Activated CD4-positive, alpha-beta memory T cell treated with anti-CD3 and anti-CD28 coated beads for 36 hours (primary cell): ENCODE measurements at places on chromosomes 6 and 20.

GRCh38 chr6:106103728-106104109, 17.6 kb downstream of the PRDM1 start:
- peak; percentile 71 for DNase-seq

GRCh38 chr20:38453941-38454340, 18.7 kb upstream of the RALGAPB start:
- DNase-seq, result no peak

- DNase-seq, result no peak
These were observed 28.5 kb downstream of the OSBPL2 start for GRCh38 chr20:62266851-62267250.

- DNase-seq, result no peak
These were observed 160.0 kb downstream of the PDE7B start for GRCh38 chr6:136011475-136011874.

DNA sequence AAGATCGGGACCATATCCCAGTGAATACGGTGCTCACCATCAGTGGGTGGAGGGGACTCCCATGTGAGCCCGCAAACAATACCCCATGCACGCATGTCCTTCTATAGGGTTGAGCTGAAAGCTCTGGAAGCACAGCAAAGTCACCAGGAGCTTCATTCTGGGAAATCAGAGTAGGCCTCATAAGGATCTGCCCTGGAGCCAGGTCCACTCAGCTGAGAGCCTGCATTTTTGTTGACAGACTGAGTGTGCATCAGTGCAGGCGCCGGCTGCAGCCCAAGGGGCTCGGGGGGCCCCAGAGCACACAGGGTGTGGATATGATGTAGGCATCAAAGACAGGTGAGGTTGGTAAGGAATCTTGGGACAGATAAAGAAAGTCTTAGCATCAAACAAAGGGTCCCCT, 79.8 kb upstream of the CD93 start:
- no peak for DNase-seq

DNA sequence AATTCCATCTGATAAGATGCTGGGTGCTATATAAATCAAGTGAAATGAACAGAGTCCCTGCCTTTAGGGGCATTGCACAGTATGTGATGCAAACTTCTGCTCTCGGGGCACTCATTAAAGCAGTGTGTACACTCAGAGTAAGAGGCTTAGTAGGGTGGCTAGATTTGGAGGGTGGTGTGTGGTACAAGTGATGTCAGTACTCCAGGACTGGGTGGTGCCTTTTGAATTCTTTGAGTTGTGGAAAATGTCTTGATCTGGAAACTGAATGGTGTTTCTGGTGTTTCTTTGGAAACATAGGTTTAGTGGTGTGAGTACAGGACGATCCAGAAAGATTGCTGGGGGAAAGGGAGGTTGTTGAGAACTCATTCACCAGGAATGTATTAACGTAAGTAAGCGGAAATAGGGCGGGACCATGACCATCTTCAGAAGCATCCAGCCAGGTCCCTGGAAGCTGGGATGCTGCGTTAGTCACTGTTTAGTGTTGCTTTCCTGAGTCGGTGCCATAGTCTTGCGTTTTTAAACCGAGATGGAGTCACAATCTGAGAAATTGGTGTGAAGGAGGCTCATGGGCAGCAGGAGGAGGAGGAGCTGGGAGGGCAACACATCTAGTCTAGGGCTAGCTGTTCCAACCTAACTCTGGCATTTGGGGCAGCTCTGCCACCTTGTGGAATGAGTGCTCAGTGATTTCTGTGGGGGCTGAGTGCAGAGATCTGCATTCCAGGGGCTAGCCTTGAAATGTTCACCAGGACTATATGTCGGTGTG, 70.3 kb downstream of the SCAND1 start:
- peak; percentile 75 for DNase-seq

DNA sequence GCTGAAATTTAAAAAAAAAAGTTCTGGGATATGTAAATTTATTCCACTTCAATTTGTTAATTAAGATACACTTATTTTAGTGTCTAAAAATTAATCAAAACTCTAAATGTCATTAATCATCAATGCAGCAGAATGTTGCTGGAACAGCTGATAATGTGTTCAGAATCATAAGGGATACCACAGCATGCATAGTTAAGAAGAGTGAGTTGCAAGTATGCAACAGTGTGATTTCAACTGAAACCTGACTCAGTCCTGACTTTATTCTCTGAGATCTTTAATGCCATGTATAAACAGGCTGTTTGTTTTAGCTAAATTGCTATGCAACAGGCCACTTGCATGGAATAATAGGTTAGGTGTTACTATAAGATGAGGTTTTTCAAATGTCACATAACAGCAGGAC, 1.4 kb downstream of the GRIK2 start:
- no peak for DNase-seq

DNA sequence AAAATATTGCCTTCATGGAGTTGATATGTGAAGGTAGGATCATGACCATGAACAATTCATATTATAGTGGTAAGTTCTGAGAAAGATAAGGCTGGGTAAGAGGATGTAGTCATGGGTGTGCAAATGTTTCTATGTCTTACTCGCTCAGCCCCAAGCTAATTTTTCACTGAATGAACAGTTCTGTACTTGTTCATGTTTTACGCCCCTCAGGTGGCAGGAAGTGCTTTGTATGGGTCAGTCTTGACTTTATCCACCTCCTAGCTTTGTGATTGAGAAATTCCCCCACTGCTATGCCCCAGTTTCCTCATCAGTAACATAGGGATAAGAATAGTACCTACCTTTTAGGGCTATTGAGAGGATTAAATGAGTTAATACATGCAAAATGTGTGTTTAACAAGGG, 148.2 kb upstream of the KCNG1 start:
- DNase-seq, result no peak

- no peak for DNase-seq
These were observed 30.9 kb downstream of the HEBP2 start for GRCh38 chr6:138434925-138435324.

DNA sequence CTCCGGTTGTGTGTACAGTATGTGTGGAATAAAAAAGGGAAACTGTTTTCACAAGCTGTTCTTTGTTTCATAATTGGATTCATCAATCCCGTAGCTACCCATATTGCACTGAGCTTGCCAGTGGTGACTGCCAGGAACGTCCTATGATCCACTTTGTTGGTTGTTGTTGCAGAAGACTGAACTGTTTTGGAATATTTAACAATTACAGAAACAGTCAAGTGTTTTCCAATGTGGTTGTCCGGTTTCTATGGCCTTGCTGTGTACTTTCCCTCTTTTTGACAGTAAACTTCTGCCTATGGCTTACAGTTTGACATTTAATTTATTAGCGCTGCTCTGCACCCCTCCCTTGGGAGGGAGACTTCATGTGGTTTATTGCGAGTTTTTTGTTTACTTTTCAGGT, 141.2 kb downstream of the DTNBP1 start:
- DNase-seq, result no peak

GRCh38 chr6:104711371-104711770, 148.3 kb downstream of the HACE1 start:
- DNase-seq, result no peak

DNA sequence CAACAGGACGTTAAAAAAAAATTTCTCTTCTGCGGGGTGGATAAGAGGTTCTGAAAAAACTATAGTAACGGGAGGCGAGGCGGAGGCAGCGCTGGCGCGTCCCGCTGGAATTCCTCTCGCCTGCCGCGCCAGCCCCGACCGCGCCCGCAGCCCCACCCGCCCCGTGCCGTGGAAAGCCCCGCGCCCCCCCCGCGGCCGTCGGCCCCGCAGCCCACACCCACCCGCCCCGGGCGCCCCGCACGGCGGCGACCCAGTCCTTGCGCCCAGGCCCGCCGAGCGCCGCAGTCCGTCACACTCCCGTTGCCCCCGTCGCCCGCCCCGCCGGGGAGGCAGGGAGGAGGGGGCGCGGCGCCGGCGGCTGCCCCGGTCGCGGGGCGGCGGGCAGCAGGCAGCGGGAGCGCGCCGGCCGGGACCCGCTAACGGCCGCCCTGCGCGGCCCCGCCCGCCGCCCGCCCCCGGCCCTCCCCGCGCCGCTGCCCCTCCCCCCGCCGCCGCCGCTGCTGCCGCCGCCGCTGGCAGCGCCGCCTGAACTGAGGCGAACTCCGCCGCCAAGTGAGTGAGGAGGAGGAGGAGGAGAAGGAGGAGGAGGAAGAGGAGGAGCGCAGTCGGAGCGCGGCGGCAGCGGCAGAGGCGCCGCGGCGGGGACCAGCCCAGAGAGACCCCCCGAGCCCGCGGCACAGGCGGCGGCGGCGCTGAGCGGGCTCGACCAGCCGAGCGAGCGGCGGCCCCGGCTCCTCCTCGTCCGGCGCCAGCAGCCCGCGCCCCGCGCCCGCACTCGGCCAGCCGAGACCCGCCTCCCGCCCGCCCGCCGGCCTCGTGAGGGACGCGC, at the start of gene QKI:
QKI (plus strand) TSS at position 602 of the 829 bp plus-strand sequence. CDS start 476 bp downstream, outside the sequence.
- DNase-seq, result peak; percentile 83

GRCh38 chr20:62133051-62133845, 9.9 kb downstream of the PSMA7 start:
- DNase-seq, result no peak

- DNase-seq, result peak; percentile 60
These were observed 1.9 kb downstream of the APOM start for GRCh38 chr6:31657406-31658157.

DNA sequence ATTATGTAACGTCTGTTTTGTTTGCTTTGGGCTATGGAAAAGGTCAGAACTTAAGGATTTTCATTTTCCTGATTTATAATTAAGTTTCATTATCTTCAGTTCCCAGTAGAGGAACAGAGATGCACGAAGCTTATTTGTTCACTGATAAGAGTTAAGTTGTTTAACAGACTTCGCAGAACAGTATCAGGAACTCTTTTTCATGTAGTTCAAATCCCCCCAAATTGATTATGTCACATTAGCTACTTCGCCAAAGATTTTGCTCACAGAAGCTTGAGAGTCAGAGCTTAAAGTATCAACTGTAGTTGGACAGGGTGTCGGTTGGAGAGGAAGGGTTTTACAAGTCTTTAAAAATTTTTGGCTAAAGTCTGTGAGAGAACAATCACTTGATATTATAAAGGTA, 43.4 kb downstream of the ZHX3 start:
- no peak for DNase-seq

DNA sequence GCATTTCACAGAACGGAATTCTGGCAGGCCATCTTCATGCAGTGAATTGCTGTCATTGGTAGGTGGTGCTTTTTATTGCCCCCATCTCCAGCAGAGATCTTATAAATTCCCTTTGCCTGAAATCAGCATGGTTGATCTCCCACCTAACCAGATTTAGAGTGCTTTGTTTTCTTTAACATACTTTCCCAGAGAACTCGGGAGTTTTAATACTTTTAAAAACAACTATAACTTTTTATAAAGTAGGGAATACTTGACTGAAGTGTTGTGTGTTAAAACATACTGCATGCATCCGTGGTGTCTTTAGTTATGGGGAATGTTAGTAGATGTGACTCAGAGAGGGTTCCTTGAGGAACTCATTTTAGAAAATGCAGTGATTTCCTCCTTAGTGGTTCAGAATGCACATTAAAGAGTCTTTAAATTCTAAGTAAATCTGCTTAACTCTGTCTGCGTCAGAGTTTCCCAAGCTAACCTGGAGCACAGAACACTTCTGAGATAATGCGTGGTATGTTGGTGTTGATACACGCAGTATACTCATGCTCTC, 54.9 kb downstream of the AKAP12 start:
- DNase-seq, result no peak

DNA sequence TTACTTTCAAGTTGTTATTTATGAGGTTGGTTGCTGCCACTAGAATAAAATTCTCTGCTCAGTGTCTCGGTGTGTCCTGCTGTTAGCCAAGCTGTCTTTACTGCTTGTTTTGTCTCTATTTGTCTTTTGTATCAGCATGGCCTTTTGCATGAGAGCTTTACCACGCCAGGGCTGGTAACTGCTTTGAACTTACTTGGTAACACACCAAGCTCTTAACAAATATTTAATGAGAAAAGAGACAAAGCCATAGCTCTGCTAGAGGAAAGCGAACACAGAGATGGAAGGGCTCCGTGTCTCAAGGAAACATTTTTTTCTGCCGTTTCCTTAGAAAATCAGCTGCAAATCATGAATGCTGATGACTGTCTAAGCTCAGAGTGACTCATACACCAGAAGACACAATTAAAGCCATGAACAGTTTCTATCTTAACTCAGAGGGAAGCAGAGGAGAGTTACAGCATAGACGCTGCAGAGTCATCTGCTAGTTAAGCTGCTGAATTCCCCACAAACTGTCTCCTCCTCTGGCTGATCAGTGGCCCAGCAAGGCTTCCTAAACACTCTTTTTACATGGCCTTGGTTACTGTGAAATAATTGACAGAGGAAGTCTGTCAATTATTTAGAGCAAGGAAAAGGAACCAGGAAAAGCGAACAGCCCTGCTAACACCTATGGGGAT, 44.8 kb downstream of the AGPAT4 start:
- no peak for DNase-seq

GRCh38 chr20:25317351-25318075, 69.6 kb downstream of the PYGB start:
- no peak for DNase-seq

DNA sequence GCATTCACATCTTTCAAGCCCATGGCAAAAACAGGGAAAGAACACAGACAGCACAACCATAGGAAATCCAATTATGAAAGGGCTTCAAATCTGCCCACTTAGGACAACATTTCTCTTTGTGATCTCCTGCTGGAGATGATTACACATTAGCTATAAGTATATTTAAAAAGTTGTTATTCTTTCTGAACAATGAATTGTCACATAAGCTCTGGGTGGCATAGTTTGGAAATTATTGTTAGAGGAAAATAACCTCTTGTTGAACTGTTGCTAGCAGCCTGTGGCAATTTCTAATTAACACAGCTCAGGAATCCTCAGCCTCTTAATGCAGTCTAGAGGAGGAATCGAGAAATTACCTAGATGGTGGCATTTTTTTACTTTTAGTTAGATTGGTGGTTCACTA, 54.9 kb downstream of the BCAS1 start:
- no peak for DNase-seq

DNA sequence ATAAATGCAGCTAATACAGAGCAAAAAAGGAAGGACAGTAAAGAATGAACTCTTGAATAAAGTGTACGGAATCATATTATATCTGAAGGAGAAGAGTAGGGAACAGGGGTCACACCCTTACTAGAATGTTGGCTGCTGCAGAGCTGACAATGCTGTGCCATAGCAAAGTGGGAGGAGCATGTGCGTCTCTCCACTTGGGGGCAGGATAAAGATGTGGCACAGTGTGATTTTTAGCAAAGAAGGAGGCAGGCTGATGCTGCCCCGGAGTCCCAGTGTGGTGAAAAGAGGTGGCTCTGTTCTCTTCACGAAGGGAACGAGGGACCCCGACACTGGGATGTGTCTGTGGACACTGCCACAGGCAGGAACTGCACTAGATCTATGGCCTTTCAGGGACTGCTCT, 67.5 kb downstream of the INSM1 start:
- DNase-seq, result no peak

GRCh38 chr6:73058736-73059135, 166.6 kb downstream of the KHDC1L start:
- DNase-seq, result no peak

DNA sequence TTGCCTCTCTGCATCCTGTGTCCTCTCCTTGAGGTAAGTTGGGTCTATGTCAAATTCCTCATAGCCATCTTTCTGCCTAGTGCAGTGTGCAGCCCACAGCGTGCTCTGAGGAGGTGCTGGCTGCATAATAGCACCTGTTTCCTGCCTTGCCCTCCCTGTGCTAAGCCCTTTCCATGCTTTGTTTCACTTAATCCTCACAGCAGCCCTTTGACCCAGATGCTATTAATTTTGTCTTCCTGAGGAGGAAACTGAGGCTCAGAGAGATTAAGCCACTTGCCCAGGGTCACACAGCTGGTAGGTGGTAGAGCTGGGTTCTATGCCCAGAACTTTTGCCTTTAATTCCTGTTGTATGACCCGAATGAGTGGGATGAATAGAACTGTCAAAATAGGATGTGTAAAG, 13.5 kb downstream of the FAM83D start:
- no peak for DNase-seq

- DNase-seq, result no peak
These were observed 378.7 kb downstream of the PLCB1 start for GRCh38 chr20:8510808-8511207.
